ENCODE measurements at places on chromosomes 6 and 20.

DNA sequence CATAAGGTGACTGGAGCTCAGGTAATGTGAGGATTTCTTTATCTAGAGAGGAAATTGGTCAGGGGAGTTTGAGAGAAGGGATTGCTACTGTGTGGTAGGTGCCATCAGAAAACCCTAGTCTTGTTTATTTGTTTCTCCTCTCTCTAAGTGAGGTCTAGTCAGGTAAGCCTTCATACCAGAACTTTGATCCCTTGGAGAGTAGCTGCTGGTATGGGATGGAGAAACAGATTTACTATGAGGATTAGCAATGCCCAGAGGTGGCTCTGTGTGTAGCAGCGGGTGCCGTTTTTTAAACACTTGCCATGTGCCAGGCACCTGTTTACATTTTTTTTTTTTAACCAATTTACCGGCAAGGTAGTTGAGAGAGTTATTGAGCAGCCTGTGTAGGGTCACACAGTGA lies 19.5 kb downstream of the CMTR1 start:
- DNase-seq = no peak

DNA sequence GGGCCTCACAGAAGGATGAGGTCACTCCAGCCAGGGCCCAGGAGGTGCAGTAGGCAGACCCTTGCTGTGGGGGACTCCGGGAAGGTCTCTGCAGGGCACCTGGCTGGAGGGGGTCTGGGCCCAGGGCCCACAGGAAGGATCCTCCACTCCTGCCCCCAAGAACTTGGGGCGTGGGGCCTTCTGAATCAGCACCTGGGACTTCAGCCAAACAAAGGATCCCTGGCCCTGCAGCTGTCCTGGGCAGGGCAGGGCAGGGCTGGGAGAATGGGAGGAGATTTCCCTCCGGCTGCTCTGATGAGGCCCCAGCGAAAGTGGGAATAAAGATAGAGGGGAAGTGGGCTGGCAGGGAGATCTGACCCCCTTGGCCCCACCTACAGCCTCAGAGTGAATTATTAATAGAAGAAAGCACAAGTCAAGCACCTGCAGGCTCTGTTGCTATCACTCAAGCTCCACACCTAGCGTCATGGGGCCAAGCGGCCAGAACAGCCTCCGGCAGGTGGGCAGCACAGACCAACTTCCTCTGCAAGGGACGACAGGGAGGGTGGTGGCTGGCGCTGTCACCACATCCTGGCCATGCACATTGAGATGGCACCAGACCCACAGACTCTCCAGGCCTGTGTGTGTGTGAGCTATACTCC lies 61.6 kb upstream of the MRPS10 start:
- peak; percentile 49 for DNase-seq

DNA sequence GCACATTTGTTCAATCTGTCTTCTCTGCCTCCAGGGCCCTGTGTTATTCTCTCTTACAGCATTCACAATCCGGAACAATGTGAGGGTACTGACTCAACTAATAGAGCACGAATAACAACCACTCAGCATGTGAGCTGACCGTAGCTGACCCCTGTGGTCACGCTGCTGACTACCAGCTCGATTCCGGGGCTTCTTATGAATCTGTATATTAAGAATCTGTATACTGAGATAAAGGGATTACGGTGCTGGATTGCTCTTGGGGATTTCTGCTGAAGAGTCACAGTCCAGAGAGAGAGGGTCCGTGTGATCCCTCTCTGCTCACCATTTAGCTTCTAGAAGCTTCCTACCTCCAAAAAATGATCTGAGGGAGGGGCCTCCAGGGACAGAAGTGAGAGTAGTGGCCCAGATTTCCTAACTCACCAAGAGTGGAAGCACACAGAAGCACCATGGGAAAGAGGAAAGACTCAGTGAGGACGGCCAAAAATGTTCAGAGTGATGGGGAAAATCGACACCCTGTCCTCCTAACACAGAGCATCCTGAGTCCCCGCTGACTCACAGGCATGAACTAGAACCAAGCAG lies 156.2 kb downstream of the THBS2 start:
- DNase-seq = no peak

DNA sequence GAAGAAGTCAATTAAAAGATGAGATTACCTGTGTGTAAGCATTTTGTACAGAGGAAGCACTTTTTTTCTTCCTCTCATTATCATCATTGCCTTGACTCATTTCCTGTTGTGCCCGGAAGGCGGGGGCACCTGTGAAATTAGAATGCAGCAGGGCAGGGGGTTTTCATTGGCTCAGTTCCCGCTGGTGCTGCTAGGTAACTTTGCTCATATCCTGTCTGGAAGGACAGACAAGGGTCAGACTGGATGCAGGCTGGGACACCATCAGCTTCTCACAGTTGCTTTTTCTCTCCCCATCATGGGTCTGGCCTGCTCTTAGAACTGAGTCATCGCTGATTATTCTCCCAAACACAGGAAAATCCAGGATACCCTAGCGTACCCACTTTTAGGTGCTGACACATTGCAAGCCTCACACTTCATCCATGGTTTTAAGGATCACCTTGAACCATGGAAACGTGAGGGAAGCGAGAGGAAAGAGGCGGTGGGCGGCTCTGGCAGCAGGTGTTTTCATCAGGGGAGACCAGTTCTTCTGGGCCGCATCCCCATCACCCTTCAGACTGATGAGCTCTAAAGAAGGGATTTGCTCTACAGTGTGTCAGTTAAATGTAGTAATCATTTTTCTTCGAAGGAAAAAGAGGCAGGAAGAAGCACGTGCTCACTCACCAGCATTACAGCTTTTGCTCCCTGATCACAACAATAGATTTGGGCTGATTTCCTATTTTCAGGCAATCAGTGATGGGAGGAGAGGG lies 195.7 kb upstream of the SASH1 start:
- DNase-seq = peak; percentile 42
